ENCODE measurements at places on chromosomes 11 and 22. TPM values are rescaled to one million over a fixed set of nuclear protein-coding genes. Genes with fewer than 3 reads are reported as not detected.

The ABCC8 gene
- total RNA-seq, result not detected

The BARX2 gene
- not detected for total RNA-seq

The OR10D3 gene
- total RNA-seq, result not detected

The PHF21B gene
- not detected for total RNA-seq

The MMP8 gene
- total RNA-seq, result under 0.01 TPM

The CNGA4 gene
- total RNA-seq, result 0.43 TPM

The OR6T1 gene
- total RNA-seq, result not detected

The CTSW gene
- total RNA-seq, result 0.43 TPM

The SERHL2 gene
- 2.2 TPM for total RNA-seq

The OR8D1 gene
- total RNA-seq, result 0.32 TPM

The NXPE2 gene
- not detected for total RNA-seq

The POLD3 gene
- total RNA-seq, result 9.0 TPM

The PLAAT3 gene
- total RNA-seq, result 6.0 TPM

The TP53I11 gene
- 25.8 TPM for total RNA-seq

The CARD18 gene
- total RNA-seq, result under 0.01 TPM

The CHST1 gene
- total RNA-seq, result 0.97 TPM

The PRDM11 gene
- 6.5 TPM for total RNA-seq

The CCDC90B gene
- 58.3 TPM for total RNA-seq

The TMEM258 gene
- total RNA-seq, result 76.4 TPM

The NXF1 gene
- total RNA-seq, result 28.3 TPM

The CD248 gene
- 85.1 TPM for total RNA-seq

The ANO3 gene
- under 0.01 TPM for total RNA-seq

The ELF5 gene
- total RNA-seq, result under 0.01 TPM

The OR10A6 gene
- total RNA-seq, result not detected

The DENND6B gene
- 2.3 TPM for total RNA-seq

The PNPLA5 gene
- total RNA-seq, result not detected

The SLC1A2 gene
- total RNA-seq, result 23.7 TPM

The OR51I1 gene
- not detected for total RNA-seq

The SMTNL1 gene
- not detected for total RNA-seq

The PGA5 gene
- total RNA-seq, result not detected

The PATE2 gene
- total RNA-seq, result 0.32 TPM

The PRSS23 gene
- 136 TPM for total RNA-seq

The OR9I1 gene
- total RNA-seq, result not detected

The TNNI2 gene
- total RNA-seq, result not detected

The LRRC75B gene
- total RNA-seq, result 5.8 TPM

The CD3G gene
- not detected for total RNA-seq

The SHISAL1 gene
- 3.0 TPM for total RNA-seq

The BIK gene
- 0.86 TPM for total RNA-seq

The TMEM45B gene
- total RNA-seq, result not detected

The TSGA10IP gene
- not detected for total RNA-seq

The KRTAP5-2 gene
- not detected for total RNA-seq

The NCAPD3 gene
- total RNA-seq, result 15.5 TPM

The NNMT gene
- total RNA-seq, result 505 TPM

The TENM4 gene
- 21.3 TPM for total RNA-seq

The PVALB gene
- total RNA-seq, result not detected

The XPNPEP3 gene
- 19.0 TPM for total RNA-seq

The PRRG4 gene
- total RNA-seq, result under 0.01 TPM

The ETS1 gene
- 80.2 TPM for total RNA-seq

The IFITM10 gene
- 0.32 TPM for total RNA-seq

The CASP1 gene
- 31.1 TPM for total RNA-seq

The DEAF1 gene
- 33.7 TPM for total RNA-seq

The GSTT2B gene
- 1.9 TPM for total RNA-seq
